Stimulated activated CD8-positive, alpha-beta memory T cell treated with anti-CD3 and anti-CD28 coated beads, Interleukin-15, amount 100 ng/mL, for 48 hours (primary cell): ENCODE measurements at places on chromosomes 13 and 19.

GRCh38 chr13:112624602-112625430 lies 36.9 kb upstream of the TUBGCP3 start:
- DNase-seq, result no peak

DNA sequence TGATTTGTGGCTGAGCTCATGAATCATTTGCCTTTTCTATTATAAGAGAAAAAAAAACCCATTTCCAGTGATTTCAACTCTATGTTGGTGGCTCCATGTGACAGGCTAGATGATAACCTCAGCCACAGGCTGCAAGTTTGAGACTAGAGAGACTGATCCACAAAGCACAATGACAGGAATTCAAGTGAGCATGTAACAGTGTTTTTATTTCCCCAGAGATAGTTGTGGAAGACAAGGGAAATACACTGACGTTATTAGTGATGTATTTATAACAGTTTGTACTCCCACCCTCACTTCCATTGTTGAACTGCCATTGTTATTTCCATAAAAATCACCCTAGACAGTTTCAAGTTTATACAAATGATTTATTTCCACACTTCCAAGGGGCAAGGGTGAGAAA lies 27.9 kb upstream of the EDNRB start:
- DNase-seq, result no peak

DNA sequence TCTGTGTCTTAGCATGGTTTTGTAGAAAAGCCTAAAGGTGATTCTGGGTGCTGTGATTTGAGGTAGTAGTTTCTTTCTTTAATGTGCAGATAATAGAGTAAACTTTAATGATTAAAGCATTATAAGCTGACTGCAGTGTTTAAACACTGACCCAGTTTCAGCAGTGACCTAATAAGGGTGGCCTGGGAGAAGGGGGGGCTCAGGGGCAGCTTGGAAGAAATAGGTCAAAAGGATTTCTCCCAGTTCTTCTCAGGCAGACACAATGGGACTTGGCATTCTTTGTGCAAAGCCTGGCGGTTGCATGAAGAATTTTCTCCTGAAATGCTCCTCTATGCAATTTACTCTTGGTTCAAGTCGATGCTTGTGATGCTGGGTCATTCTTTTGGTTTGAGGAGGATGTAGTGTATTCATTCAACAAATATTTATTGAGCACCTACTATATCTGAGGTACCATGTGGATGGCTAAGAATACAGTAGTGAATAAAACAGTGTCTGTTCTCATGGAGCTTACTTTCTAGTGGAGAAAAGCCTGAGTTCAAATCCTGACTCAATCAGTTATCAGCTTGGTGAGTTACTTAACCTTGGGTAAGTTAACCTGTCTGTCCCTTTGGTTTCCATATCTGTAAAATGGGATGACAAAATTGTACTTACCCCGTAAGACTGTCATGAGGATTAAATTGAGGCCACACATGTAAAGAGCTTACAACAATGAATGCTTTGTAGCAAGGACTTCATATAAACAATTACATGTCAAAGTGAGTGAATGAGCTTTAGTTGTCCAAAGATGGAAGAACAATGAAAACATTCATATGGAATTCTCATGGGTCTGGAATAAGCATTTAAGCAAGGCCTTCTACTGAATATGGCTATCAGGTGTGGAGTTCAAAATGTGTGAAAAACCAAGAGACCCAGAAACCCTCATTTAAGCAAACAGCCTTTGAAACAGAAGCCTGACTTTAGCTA lies 210.2 kb downstream of the KCNRG start:
- DNase-seq, result no peak

- DNase-seq, result no peak
These were observed 28.1 kb downstream of the LATS2 start for GRCh38 chr13:21033212-21033840.

- no peak for DNase-seq
These were observed 1160.6 kb downstream of the PCDH9 start for GRCh38 chr13:66069570-66069969.

- peak; percentile 59 for DNase-seq
These were observed 62.6 kb downstream of the KDM4B start for GRCh38 chr19:5031231-5032100.

DNA sequence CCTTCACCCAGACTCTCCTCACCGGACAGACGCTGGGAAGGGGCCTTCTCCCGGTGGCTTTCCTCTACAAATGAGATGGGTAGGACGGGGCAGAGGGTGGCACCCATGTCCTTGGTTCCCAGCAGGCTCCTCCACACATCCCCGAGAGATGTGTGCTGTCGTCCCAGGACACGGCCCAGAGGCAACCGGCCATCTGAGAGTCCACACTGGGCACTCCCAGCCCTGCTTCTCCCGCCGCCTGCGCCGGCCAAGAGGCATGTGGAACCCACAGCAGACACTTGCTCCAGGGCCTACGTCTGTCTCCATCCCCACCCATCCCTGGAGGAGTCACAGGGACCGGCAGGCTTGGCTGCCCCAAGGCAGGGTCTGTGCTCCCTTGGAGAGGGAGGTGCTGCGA lies 179.9 kb downstream of the KDM4B start:
- no peak for DNase-seq

- peak; percentile 77 for DNase-seq
These were observed 7.7 kb downstream of the NDUFB7 start for GRCh38 chr19:14563989-14564651.

- DNase-seq, result no peak
These were observed 955.9 kb downstream of the SLITRK6 start for GRCh38 chr13:84843368-84843767.

DNA sequence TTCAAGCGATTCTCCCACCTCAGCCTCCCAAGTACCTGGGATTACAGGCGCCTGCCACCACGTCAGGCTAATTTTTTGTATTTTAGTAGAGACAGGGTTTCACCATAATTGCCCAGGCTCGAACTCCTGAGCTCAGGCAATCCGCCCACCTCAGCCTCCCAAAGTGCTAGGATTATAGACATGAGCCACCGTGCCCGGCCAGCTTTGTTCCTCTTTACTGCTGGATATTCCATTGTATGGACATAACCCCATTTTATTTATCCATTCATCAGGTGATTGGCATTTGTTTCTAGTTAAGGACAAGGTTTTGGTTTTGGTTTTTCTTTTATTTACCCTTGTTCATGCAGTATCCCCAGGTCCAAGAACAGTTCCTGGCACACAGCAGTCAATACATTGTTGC lies 4.1 kb upstream of the RPS9 start:
- no peak for DNase-seq

GRCh38 chr13:44404261-44405132 lies 30.9 kb downstream of the SERP2 start:
- DNase-seq, result no peak

DNA sequence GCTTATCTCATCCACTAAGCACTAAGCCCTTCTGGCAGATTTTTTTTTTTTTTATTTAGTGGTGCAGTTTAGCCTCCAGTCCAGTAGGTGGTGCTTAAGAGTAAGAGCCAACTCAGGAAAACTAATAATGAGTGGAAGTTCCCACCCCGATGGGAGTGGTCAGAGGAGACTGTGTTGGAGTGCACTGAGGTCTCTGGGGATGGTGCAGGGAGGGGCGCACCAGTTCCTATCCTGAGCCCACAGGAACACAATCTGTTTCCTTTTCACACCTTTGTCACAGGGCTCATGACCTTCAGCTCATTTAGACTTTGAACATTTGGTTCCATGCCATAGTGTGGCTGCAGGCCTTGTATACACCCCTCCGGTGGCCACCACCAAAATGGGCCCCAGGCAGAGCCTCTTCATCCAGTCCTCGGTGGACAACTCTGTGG lies 367.4 kb downstream of the SPRY2 start:
- DNase-seq, result no peak

GRCh38 chr19:13099073-13099999 lies 3.3 kb downstream of the LYL1 start:
- DNase-seq, result peak; percentile 75

DNA sequence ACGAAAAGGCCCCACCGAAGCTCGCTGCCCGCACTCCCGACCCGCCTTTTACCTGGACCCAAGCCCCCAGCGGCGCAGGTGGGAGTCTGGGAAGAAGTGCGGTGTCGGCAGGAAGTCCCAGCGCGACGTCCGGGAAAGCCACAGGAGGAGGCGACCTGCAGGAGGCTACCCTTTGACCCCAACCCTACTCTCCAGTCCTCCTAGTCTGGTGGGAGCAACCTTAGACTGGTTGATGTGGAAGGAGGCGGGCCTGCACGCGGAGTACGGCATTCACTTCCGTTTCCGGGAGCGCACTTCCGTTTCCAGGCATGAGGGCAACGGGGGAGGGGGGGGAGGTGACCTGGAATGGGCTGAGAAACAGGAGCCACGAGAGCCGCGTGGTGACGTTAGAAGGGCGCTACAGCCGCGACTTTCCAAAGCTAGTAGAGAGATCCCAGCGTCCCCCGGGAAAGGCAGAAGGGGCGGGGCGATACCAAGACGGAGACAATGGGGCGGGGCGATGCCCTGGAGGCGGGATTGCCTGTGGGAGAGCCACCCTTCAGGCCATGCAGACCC lies 28.5 kb downstream of the ZNF266 start:
- DNase-seq, result no peak

- DNase-seq, result no peak
These were observed 41.2 kb upstream of the LSM14A start for GRCh38 chr19:34131100-34131499.

GRCh38 chr13:34046457-34046856 lies 228.5 kb downstream of the RFC3 start:
- no peak for DNase-seq

- DNase-seq, result no peak
These were observed 22.9 kb upstream of the PLAUR start for GRCh38 chr19:43692877-43693276.

- DNase-seq, result no peak
These were observed 557.2 kb downstream of the KCTD12 start for GRCh38 chr13:76329004-76329403.

DNA sequence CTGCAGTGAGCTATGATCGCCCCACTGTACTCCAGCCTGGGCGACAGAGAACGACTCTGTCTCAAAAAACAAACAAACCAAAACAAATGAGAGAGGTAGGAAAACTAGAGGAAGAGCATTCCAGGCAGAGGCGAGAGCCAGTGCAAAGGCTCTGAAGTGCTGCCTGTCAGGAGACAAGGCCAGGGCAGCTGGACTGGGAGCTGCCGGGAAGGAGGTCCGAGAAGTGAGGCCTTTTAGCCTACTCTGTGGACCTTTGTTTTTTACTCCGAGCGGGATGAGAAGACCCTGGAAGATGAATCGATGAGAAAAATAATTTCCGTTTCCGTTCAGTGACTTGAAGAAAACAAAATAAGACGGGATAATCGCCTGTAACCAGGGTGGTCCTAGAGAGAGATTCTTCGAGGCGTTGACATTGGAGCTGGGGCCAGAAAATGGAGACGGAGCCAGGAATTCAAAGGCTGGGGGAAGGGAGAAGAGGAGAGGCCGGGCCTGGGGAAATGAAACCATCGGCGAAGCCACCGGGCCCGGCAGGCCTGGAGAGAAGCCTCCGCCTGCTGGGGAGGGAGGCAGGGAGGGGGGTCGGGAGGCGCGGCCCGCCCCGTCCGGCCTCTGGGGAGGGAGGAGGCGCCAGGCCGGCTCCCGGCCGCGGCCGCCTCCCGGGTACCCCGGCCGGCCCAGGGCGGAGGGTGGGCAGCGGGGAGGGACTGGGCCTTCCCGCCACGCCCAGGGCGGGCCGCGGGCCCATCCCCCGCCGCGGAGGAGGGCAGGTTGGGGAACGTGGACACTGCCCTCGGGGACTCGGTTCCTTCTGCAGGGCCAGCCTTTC lies 7.8 kb upstream of the SERTAD1 start:
- peak; percentile 43 for DNase-seq

GRCh38 chr19:5339950-5340636 lies 519 bp downstream of the PTPRS start:
- no peak for DNase-seq

- DNase-seq, result no peak
These were observed 1551.8 kb downstream of the SLITRK1 start for GRCh38 chr13:82330499-82330898.

DNA sequence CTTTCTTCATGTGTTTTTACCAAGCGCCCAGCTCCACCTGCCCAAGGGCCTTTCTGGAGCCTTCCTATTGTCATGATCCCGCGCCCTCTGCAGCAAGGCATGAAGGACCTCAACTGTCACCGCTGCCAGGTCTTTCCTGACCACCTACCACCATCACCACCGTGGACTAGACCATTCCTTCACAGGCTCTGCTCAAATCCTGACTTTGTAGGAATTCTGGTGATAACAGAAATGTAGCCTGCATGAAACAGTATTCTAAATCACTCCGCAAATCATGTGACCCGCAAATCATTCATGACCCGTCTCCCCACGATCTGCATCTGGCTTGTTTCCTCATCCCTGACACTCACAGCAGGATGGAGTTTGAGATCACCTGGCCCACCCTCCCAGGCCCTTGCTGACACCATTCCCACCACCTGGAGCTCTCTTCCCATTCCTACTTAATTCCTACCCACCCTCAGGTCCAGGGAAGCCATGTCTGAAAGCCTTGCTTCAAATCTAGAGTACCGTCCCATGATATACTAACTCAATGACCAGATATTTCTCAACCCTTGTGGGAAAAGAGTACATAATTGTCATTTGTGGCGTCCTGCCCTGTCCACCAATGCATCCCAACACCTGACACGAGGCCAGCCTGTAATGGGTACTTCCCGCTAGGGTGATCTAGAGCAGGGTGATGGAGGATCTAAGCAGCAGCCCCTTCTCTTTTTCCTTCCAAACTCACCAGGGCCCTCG lies 1.3 kb downstream of the UBE2S start:
- DNase-seq, result no peak

DNA sequence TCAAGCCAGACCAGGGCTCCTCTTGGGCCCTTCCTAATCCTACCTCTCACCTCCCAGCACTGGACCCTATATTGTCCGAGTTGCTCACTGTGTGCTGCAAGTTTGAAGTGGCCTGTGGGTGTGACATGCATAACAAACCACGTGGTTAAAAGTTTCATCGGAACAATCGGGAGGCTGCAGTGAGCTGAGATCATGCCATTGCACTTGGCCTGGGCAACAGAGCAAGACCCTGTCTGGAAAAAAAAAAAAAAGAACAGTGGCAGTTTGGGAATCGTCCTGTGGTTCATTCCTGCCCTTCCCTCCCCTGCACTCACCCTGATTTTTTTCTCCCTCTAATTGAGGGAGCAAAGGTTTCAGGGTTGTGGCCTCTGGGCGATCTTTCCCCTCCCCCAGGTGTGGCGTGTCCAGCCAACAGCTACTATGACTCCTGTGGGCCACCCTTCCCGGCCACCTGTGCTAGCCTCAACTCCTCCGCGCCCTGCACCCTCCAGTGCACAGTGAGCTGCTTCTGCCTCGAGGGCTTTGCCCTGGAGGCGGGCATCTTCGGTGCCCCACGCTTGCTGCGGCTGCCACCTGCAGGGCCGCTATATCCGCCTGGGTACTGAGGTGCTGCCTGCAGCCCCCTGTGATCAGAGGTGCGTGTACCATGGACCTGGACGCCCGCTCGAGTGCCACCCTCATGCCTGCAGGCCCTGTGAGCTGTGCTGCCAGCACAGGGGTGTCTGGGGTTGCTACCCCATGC lies 16.3 kb upstream of the FXYD3 start:
- DNase-seq, result no peak
